ENCODE measurements at places on chromosomes 12 and 14. TPM values are rescaled to one million over a fixed set of nuclear protein-coding genes. Genes with fewer than 3 reads are reported as not detected.

Gene FZD10
- 6.8 TPM for polyA plus RNA-seq

Gene ESPL1
- 6.0 TPM for polyA plus RNA-seq

Gene NRXN3
- 1.2 TPM for polyA plus RNA-seq

Gene UNC119B
- 15.7 TPM for polyA plus RNA-seq

Gene OTUB2
- 0.81 TPM for polyA plus RNA-seq

GRCh38 chr14:77151918-77152588 lies 10.5 kb upstream of the ZDHHC22 start:
- DNase-seq = no peak

DNA sequence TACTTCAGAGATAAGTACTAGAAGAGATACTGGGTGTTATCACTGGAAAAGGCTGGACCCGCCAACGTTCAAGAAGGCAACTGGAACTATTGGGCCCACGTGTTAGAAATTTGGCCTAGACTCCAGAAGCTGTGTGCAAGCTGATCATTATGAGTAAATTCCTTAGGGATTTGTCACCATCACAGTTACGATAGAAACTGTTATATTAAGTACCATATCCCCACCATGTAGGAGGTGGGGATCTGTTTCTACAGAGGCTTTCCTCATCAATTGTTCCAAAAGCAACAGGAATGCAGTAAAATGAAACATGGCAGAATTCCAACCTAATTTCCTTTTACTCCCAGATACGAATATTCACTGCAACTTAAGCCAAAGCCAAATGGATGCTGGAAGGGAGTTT lies 170.7 kb downstream of the NOVA1 start:
- no peak for DNase-seq

- DNase-seq = no peak
Observed at GRCh38 chr14:90281756-90282155, 25.4 kb downstream of the PSMC1 start.

GRCh38 chr14:81561084-81561775 lies 27.6 kb upstream of the SEL1L start:
- DNase-seq = no peak

- no peak for DNase-seq
Observed at GRCh38 chr14:67357969-67358354, 1.6 kb downstream of the ATP6V1D start.

DNA sequence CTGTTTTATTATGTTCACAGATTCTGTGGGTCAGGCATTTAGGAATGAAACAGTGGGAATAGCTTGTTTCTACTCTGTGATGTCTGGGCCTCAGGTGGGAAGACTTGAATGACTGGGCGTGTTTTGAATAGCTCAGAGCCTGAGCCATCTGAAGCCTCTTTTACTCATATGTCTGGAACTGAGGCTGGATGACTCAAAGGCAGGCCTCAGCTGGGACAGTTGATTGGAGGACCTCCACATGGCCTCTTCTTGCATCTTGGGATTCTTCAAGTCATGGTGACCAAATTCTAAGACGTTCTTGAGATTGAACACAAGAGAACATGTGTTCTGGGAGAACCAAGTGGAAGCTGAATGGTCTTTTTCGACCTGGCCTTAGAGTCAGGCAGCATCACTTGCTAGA lies 45.8 kb upstream of the TBX3 start:
- DNase-seq = no peak

DNA sequence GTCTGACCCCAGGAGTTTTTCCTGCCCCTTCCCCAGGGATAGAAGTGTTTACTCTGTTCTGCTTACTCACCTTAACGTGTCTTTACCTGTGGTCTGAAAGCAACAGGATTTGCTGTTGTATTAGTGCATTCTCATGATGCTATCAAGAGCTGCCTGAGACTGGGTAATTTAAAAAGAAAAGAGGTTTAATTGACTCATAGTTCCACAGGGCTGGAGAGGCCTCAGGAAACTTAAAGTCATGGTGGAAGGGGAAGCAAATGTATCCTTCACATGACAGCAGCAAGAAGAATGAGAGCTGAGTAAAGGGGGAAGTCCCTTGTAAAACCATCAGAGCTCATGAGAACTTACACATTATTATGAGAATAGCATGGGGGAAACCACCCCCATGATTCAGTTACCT lies 240.4 kb downstream of the SNAPC1 start:
- DNase-seq = no peak

- no peak for DNase-seq
Observed at GRCh38 chr12:66077542-66077941, 53.0 kb downstream of the LLPH start.

- DNase-seq = no peak
Observed at GRCh38 chr14:90791486-90791885, 24.7 kb downstream of the TTC7B start.

DNA sequence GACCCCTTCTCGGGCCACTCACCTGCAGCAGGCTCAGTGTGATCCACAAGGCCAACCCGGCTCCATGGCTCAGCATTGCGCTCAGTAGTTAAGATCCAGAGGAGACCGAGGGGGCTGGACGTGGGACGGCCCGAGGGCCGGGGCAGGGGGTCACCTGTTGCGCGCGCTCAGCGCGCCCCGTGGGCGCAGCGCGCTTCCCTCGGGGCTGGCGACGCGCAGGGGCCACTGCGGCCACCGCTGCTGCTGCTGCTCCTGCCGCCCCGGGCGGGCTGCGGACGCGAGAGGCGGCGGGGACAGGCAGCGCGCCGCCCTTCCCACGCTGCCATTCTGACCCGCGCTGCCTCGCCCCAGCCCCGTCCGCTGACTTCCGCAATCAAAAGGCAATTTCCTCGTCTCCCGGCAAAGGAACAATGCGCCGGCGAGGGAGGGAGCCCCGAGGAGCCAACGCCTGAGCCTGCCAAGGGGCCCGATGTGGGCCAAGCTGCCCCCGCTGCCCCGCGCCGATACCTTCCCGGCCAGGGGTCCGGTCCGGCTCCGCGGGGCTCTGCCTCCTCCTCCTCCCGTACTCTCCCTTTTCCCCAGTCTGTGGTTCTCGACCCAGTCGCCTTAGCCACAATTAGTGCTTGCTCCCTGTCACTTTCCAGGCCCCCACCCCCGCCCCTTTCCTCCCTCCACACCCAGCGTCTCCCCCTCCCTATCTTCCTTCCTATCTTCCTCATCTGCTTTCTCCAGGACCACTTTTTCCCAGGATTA lies 27.3 kb downstream of the PTPRB start:
- no peak for DNase-seq

GRCh38 chr14:59435987-59436386 lies 29.2 kb downstream of the GPR135 start:
- no peak for DNase-seq

GRCh38 chr12:105341010-105341409 lies 10.5 kb downstream of the C12orf75 start:
- DNase-seq = no peak

GRCh38 chr14:100263141-100263540 lies 24.2 kb downstream of the YY1 start:
- no peak for DNase-seq

DNA sequence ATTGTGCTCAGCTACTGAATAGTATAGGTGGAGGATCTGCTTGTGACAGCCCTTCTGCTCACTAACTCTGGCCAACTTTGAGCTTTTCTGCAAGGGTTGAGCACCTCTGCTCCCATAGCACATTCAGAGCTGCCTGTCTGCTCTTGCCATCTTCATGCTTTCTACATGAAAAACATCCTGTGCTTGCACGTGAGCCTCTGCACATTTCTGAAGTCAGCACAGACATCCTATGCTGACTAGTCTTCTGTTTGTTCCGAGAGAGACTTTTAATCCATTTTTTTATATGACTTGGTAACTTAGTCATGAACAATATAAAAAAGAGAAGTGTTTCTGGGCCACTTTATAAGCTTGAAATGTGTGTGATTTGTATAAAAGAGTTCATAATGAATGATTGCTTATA lies 969.3 kb downstream of the TMTC2 start:
- no peak for DNase-seq

Data from muscle of arm (tissue), 14 donors.